LoVo (cell line): ENCODE measurements at places on chromosomes 5 and 9.

DNA sequence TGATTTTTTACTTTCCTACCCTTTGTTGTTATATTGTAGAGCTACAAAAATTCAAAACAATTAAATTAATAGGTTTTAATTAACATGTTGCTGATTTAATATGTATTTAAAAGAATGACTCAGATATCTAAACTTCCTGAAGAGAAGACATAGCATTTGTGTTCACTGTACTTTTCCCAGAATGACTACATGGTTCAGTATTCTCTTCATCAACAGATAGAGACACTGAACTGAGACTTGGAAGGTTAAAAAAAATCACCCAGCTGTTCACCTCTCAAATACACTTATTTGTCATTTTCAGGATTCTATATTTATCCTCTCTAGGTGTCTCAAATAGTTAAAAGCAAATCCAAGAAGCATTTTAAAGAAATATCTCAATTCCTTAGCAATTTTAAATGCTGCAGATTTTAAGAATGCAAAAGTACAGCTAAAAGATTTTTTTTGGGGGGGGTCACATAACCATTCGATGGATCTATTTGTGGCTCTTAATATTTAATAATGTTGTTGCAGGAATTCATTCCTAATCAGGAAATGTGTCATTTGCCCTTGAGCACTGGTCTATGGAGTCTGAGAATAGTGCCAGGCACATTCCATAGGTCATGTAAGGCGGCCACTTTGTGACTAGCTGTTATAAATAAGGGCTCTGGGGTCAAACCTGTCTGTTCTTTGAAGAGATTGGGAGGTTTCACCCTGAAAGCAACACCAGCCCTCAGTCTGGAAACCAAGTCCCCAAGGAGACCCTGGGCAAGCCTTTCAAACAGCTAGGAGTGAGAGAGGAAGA is 463.1 kb downstream of the NR2F1-AS1 start:
- DNase-seq, result no peak

DNA sequence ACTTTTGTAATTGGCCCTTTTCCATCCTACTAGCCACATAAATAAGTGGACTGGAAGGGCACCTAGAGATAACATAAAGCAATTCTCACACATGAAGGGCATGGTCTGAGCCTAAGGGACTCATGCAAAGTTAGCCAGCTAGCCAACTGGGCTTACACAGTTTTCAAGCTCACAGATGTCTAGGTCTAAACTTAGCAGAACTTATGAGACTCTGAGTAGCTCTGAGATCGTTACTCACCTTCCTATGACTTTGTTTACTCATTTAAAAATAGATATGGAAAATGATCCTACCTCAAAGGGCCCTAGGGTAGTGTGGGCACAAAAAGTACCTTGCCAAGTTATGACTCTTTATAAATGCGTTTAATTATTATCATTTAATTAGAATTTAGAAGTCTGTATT is 410.4 kb upstream of the MPDZ start:
- DNase-seq, result no peak

GRCh38 chr9:105119156-105119555 is 125.3 kb upstream of the SLC44A1 start:
- no peak for DNase-seq

- no peak for DNase-seq
Measured at GRCh38 chr9:131629825-131630204, 84.5 kb downstream of the PRRT1B start.

GRCh38 chr5:10668697-10669096 is 92.3 kb downstream of the DAP start:
- peak; percentile 74 for DNase-seq

GRCh38 chr5:75756981-75757380 is 39.7 kb upstream of the POC5 start:
- DNase-seq, result no peak

DNA sequence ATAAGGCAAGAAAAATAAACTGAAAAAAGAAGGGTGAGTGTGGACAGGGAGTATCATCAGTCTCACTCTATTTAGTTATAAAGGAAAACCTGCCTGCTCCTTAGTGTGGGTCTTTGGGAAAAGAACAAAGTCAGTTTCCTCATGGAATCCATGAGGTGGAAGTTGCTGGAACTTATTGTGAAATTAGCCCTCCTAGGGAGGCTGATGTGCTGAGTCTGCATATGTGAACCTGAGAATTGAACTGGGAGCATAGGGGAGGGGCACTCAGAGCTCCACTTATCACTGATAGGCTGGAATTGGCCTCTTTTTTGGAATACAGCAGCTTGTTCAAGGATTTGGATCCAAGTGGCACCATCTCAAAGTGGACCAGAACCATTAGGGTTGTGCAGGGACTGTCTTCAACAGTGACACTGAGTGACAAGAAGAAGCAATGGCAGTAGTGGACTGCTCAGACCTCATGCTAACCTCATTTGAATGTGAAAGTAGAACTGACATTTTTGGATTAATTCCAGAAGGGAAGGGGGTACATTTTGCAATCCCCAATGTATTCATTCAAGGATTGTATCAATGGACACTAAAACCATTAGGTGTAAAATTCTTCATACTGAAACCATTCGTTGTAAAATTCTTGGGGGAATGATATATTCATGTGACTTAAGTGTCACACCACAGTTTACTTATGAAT is 103.6 kb upstream of the KLF9 start:
- DNase-seq, result no peak

DNA sequence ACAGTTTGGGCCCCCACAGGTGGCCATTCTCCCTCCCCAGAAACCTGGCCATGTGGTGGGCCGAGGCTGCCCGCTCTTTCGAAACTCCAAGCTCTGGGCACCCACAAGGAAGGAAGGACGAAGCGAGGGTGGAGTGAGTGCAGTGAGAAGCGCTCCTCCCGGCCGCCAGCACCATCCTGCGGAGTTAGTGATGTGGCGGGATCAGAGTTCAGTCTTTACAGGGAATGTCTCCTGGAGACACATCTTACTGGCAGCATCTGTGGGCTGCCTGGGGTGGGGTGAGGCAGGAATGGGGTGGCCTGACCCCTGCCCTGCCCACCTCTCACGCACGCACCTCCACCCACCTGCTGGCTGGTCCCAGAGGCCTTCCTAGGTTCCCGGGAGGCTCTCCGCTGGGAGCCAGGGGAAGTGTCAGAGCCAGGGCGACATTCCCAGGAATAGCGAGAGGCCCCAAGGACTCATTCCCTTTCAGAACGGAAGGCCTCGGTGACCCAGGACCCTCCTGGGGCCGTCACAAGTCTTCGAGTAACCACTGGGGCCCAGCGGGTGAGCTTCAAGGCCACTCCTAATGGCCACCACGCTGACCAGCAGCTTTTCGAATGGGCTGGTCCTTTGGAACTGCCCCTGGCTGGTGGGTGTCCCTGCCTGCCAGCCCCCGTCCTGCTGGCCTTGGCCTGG is 5.5 kb upstream of the RNU6ATAC start:
- DNase-seq, result no peak

DNA sequence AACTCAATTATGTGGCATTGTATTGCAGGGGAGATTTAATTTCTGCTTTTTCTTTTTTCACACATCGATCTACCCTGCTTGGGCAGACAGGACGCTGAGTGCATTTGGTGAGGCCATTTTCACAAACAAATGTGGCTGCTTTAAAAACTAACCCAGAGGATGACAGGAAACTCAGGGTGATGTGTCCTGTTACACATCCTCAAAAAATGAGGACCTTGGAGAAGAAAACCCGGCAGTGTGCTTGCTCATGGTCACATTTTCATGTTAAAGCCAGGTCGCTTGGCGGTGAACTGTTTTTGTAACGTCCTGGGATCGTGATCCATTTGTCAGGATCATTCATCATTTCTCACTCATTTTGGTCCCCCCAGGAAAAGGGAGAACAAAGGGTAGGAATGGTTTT is 478.3 kb upstream of the ADAMTS16 start:
- DNase-seq, result no peak

DNA sequence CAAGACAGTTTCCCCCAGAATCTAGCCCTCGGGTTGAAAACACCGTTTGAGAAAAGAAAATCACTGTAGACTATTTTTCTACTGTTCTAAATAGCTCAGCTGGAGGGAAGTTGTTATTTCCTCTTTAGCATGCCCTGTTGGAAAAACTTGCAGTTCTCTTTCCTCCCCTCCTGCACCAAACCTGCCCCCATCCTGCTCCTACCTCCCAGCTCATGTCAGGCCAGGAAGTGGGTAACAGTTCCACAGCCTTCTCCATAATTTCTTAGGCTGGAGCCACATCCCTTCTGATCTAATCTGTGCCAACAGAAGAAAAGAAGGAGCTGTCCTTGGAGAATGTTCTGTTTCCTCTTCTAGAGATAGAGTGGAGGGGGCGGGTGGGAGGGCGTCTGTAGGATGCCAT is 437.7 kb downstream of the SPOCK1 start:
- DNase-seq, result no peak

GRCh38 chr5:76863001-76863400 is 13.2 kb downstream of the S100Z start:
- peak; percentile 32 for DNase-seq

DNA sequence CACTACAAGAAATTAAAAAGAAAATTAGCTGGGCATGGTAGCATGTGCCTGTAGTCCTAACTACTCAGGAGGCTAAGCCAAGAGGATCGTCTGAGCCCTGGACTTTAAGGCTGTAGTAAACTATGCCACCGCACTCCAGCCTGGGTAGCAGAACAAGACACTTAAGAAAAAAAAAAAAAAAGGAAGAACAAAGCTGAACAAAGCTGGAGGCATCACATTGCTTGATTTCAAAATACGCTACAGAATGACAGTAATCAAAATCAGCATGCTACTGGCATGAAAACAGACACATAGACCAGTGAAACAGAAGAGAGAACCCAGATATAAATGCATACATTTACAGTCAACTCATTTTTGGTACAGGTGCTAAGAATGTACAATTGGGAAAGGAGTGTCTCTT is 14.5 kb upstream of the OTULIN start:
- DNase-seq, result no peak

GRCh38 chr9:16868701-16869100 is 1.8 kb downstream of the BNC2 start:
- no peak for DNase-seq

DNA sequence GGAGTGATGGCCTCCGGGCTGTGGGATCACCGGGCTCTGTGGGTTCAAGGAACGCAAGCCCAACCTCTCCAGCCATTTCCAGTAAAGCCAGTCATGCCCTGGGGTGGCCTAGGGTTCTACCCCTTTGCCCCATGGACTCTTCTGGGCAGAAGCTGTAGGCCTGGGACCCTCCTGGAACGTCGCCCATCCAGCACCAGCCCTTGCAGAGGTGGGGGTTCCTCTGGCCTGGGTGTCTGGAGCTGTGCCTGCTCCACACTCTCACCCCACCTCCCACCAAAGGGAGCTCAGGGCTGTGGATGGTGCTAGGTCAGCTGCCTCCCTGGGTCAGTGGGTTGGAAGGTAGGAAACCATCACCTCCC is 1.4 kb upstream of the SLC12A7 start:
- DNase-seq, result no peak

DNA sequence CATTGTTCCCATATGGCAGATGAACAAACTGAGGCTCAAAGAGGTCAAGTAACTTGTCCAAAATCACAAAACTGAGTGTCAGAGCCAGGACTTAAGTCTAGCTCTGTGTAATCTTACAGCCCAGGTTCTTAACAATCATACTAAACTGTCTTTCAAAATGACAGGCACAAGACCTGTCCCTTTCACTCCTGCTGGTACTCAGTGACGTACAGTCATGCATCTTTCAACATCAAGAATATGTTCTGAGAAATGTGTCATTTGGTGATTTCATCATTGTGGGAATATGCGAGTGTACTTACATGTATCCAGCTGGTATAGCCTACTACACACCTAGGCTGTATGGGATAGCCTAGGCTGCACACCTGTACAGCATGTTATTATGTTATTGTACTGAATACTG is 646.8 kb upstream of the WWC1 start:
- DNase-seq, result no peak

DNA sequence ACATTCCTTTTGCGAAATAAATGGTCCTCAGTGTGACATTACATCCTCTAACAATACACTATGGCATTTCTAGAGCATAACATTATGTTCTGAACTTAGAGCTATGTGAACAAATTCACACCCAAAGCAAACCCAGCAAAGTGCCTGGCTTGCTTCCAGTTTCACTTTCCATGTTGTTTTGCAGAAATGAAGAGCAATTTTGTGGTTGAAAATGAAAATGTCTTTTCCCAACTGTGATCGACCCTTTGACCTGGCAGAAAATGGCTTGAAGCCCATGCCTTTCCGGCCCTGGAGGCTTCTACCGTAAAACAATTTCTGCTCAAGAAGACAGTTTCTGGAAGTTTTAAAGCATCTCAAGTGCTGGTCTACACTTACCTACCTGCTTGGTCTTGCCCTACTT is 344.7 kb upstream of the RGMB start:
- peak; percentile 5 for DNase-seq

DNA sequence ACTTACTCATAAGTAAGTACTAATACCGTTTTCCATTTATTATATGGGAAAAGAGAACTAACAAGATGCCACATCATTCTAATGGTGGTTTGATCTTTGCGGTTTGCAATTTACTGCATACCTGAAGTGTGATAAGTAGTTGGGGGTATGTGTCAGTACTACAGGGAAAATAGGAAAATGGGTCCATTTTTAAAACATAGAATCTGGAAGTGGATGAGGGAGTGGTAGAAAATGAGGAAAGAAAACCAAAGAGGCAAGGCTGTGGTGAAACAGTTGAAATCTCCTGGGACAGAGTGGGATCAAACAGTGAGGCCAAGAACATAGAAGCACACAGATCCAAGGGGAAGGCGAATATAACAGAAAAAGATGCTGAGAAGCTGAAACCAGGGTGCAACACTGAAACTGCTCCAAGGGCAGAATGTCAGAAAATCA is 6.7 kb downstream of the ADAMTSL1 start:
- no peak for DNase-seq

- no peak for DNase-seq
Measured at GRCh38 chr9:112750764-112751055, 150 bp downstream of the SNX30 start.

DNA sequence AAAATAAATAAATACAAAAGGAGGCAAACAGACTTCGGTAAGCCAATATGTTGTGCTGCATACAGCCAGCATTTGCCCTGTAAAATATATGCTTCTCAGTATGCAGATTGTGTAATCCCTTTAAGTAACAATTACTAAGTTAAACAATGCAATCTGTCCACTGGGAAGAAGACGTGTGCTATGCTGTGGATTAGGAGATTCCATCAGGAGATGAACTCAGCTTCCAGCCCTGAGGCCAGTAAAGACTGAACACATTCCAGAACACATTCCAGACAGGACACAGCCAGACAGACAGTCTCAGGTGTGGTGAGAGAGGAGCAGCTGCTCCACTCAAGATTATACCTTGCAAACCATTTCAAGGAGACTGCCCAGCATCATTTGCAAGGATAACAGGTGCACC is 97.8 kb downstream of the MPDZ start:
- no peak for DNase-seq

GRCh38 chr5:139605887-139606286 is 42.3 kb upstream of the CXXC5 start:
- no peak for DNase-seq

DNA sequence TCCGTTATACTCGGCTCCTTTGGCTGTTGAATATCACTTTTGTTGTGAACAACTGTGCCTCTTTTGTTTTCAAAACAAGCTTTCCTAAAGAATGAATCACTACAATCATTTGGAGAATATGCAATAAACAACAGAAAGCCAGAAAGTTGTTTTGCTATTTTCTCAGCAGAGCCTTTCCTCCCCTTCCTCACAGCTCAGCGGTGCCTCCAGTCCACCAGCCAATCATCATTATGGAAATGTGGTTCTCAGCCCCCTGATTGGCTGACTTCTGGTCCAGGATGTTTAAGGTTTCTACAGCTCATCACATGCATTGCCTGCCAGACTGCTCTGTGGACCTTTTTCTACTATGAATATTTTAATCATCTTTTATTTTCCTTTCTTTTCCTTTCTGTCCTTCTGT is 9.1 kb upstream of the ZNF608 start:
- DNase-seq, result no peak
